Activated CD8-positive, alpha-beta memory T cell treated with anti-CD3 and anti-CD28 coated beads for 4 hours (primary cell): ENCODE measurements at places on chromosomes 16 and 17.
A peak's percentile ranks its signal among the peaks of the same experiment; 100 is the strongest.

DNA sequence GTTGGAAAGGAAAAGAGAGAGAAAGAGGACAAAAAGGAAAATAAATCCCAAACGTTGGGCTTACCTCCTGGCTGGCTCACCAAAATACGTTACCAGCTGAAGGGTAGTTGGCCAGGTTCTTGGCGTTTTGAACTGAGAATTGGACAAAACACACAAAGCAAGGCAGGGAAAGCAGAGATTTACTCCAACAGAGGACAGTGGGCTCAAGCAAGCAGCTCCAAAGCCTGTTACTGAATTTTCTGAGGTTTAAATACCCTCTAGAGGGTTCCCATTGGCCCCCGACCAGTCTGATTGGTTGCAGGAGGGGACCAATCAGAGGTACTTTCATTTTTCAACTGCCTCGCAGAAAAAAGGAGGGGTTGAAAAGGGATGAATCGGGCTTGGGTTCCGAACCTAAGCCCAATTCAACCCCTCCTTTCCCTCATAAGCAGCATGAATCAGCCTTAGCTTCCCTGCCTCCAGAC is 55.6 kb upstream of the ALOX12 start:
- no peak for DNase-seq

- no peak for DNase-seq
These were observed 6.0 kb downstream of the SREBF1 start for GRCh38 chr17:17830740-17831207.

DNA sequence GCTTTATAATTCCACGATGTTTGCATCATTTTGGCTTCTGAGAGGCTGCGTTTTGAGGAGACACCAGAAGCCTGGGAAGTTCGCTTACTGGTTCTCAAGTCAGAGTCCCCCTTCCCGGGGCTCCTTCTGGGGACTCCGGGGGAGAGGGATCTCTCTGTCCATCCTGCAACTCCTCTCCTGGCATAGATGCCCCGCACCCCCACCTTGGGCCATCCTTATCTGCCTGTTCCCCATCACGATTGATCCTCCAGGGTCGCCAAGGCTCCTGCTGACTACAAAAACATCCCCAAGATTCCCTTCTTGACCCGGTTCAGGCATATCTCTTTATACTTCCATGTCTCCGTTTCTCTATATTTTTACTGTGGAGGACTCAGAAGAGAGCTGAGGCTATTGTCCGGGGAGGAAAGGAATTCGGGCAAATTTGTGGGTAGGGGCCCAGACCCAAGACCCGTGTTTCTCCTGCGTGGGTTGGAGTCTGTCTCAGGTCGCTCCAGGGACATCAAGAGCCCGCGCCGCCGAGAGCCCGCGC is 18.4 kb upstream of the HOXB13 start:
- DNase-seq, result no peak

- DNase-seq, result peak; percentile 10
These were observed 11.6 kb downstream of the KRT33A start for GRCh38 chr17:41338961-41339485.

DNA sequence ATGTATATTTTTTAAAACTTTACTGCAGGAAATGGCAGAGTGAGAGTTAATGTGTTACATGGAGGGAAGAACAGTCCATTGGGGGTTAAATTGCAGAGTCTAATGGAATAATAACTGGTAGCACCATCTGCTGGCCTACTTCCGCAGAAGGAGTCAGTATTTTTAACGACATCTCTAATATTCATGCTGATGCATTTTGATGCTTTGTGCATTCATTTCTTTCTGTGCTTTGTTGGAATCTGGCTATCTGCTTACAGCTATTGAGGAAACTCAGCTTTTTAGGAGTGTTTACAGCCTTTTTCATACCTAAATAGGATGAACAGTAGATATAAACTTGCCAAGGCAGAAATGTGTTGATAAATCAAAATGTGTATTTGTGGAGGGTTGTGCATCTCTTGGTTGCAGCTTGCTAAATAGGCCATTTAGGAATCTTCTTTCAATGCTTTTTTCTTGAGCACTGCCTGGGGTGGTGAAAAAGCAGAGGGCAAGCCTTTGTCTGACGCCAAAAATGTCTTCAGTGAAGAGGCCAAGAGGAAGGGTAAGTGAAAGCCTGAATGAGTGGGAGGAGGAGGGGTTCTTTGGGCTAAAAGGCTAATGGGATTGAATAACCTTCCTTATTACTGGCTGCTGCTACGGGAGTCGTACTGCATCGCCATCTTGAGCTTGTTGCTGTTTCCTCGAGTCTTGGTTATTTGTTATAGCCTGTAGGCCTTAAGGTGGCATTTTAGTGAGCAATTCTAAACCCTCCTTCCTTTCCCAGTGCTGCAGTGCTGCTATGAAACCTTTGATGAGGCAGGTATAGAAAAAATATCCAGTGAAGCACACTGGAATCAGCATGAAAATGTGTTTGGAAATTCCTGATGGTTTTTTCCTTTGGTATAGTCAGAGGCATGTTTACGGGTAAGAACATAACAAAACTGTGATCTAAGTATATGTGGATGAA is 153.3 kb downstream of the CHD9 start:
- no peak for DNase-seq

DNA sequence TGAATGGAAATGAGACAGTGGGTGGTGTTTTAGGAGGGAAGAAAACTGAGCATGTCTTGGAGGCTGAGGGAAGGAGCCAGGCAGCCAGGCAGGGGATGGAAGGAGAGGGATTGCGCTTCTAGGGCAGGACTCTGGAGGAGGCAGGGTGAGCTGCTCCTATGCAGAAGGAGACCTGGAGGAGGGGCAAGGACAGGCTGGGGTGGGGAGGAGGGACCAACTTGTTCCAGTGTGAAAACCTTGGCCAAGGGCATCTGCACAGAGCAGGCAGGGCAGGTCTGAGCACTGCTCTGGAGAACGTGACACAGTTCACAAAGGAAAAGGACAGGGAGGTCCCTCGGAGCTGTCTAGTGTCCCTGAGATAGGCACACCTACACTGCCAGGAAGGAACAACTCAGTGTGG is 5.5 kb downstream of the GALK1 start:
- DNase-seq, result no peak

GRCh38 chr16:81901484-81901883 is 109.8 kb downstream of the SDR42E1 start:
- DNase-seq, result no peak

DNA sequence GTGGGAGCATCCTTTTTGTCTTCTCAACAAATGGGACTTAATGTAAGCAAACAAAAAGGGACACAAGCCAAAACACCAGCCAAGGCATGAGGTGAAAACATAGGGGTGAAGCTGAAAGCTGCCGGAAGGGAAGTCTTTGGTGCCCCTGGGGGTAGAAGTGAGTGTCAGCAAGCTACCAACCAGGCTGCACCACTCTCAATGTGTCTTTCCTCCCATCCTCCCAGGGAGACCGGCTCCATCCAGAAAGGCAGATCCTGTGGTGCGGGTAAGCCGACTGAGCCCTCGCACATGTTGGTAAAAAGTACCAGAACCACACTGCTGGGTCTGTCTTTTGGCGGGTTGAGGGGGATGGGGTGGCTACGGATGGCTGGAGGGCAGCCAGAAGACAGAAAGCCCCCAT is 52.0 kb upstream of the SREBF1 start:
- no peak for DNase-seq

DNA sequence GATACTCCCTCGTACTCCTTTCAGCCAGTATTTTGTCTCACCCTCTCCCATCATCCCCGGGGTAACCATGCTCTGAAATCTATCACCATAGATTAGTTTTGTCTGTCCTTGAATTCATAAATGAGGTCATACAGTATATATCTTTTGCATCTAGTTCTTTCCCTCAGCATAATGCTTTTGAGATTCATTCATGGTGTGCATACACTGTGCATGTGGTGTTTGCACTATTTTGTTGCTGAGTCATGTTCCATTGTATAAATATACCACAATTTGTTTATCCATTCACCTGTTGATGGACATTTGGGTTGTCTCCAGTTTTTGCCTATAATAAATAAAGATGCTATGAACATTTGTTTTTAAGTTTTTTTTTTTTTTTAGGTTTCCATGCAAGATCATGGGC is 34.2 kb upstream of the NLRP1 start:
- DNase-seq, result no peak

DNA sequence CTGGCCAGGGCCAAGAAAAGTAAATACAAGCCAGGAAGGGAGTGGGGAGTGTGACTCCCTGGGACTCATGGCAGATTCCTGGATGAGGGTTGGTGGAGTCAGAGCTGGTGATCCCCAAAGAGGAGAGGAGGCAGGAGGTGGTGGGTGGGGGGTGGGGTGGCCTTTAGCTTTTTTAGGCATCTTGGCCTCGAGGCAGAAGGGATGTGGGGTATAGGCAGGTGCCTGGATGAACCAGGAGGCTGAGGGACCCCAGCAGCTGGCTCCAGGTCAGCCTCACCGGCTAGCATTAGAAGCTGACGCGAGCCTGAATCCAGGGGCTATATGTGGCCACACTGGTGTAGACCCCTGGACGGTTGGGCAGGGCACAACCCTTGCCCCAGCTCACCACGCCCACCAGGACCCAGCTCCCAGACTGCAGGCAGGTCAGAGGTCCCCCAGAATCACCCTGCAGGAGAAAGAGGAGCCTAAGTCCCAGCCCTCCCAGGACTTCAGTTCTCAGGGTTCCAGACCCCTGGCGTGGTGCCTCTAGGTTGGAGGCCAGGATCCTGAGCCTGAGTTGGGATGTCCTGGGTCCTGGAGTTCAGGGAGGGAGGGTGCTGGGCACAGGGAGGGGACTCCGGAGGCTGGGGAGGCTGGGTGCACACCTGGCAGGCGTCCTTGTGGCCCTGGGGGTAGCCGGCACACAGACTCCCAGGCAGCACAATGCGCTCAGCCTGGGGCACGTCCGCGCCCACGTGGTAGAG is 2.8 kb downstream of the PRSS33 start:
- DNase-seq, result no peak

- DNase-seq, result no peak
These were observed 40.1 kb downstream of the HIC1 start for GRCh38 chr17:2094891-2095535.

DNA sequence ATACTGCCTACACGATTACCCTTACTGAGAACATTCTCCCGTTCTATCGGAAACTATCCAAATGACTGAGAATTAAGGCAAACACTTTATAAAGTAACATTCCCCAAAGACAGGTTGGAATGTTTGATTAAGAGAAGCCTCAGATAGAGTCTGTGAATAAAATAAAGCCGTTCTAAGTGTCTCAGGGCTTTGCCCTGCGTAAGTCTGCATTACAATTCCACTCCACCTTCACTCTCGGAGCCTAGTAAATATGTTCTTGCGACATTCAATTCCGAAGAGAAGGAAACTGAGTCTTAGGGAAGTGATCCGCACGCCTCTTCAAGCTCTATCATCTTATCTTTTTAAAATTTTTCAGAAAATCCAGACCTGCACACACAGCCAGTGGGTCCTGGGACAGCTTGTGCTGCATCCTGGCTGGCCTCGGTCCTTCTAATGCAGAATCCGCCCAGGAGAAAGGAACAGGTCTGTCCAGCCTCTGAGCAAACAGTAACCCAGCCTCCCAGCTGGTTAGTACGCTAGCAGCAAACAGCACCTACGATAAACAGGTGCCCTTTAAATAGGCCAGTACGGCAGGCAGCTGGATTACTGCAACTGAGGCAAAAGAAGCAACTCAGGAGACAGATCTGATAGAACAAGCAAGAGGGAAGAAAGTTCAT is 254.1 kb upstream of the IRX3 start:
- DNase-seq, result no peak

DNA sequence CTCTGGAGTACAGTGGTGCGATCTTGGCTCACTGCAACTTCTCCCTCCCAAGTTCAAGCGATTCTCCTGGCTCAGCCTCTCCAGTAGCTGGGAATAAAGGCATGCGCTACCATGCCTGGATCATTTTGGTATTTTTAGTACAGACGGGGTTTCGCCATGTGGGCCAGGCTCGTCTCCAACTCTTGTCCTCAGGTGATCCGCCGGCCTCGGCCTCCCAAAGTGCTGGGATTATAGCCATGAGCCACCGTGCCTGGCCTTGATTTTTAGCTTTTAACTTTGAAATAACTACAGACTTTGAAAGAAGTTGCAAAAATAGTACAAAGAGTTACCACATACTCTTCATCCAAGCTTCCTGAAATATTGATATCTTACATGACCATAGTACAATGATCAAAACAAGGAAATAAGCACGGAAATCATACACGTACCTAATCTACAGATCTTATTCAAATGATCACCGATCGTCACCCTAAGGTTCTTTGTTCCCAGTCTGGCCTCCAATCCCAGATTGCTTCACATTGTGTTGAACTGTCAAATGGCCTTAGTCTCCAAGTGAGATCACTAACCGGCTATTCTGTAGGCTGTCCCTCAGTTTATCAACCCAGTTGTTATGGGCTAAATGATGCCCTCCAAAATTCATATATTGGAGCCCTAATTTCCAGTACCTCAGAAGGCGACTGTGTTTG is 18.4 kb downstream of the NPIPA1 start:
- DNase-seq, result no peak

GRCh38 chr17:14198575-14198974 is 38.1 kb downstream of the CDRT15 start:
- DNase-seq, result no peak

DNA sequence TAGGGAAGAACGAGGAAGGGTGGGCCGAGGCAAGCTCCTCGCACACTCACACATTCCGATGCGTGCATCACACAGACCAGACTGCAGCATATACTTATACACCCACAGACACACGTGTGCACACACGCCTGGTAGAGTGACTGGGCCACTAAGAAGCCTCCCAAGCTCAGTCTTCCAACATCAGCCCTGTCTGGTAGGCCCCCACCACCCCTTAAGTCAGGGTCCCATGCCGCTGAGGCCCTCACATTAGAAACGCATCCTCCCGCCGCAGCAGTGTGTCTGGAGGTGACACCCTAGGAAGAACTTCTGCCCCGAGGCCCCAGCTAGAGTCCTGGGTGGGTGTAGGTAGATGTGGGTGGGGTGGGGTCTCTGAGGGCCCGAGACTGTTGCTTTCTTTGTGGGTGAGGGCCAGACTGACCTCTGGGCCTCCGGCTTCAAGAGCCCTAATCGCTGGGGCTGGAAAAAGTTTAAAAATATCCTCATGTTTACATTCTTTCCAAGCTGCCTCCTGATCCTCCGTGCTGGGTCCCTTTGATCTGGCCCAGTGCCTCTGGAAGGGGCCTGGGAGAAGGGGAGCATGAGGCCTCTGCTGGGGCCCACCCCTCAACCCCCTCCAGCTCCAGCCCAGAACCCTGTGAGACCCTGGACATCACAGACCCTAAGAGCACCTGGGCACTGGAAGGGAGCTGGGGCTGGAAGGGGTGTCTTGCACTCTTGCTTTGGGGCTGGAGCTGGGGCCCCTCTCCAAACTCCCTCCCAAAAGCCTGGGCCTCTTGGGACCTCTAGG is 13.6 kb downstream of the CDH16 start:
- no peak for DNase-seq
